ENCODE measurements at places on chromosomes 2 and 18.

- DNase-seq = no peak
Observed at GRCh38 chr2:30336084-30336483, 104.8 kb downstream of the LBH start.

GRCh38 chr2:101737478-101738255 is 40.2 kb downstream of the MAP4K4 start:
- DNase-seq = no peak

DNA sequence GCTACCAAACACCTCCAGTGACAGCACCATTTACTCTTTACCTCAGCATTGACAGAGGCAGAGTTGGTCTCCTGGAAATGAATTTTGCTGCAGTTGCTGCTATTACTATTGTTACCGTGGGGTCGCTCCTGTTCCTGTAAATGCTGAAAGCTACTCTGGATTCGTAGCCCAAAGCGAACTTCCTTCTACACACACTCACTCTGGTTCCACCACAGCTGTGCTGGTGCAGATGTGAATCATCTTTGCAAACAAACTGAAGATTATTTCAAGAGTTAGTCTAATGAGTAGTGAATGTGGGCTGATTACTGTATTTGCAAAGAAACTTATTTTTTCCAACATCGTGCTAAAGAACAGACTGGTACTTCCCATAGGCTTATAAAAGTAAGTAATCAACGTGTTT is 304.0 kb downstream of the LPIN1 start:
- no peak for DNase-seq

DNA sequence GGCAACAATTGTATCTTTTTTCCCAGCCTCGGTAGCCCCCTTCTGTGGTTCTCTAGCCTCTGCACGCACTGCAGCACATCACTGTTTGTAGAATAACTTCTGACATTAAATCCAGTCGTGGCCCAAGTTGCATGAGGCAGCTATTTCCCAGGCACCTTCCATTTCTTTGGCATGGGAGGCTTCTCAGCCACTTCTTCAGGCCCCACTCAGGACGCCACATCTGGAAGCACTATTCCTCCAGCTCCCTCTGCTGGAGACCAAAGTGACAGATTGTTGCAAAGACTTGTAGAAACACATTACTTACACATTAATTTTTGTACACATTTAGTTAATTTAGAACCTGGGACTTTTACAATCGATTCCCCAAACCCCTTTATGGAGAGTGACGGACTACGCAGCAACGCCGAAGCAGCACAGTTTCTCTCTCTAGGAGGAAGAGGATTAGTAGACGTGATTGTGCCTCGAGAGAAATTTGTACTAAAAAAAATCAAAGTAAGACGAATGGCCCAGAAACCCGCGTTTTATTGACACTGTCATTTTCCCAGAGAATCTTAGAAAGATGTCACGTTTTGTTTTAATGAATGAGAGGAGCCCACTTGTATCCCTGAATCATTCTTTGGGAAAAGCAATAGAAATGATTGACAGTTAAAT is 57.8 kb upstream of the RGPD5 start:
- peak; percentile 42 for DNase-seq

GRCh38 chr18:12317664-12318333 is 9.8 kb downstream of the TUBB6 start:
- no peak for DNase-seq

GRCh38 chr18:73749304-73749703 is 398.3 kb downstream of the FBXO15 start:
- no peak for DNase-seq

- no peak for DNase-seq
Observed at GRCh38 chr2:74228772-74229171, 30.4 kb downstream of the MTHFD2 start.

DNA sequence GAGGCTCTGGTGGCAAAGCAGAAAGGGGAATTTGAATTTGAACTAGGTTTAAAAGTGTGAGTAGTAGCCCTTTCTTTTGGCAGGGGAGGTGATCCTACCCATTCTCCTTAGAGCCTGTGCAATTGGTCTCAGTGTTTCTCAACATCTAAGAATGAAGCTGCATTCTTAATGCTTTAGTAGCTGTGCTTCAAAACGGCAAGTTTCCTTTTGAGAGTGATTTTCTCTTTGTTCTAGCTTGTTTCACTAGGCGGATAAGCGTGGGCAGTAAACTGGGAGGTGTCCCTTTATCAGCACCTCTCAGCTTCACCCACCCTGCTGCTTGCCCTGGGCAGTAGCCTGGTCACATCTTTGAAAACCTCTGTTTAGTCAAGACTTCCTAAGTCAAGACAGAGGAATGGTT is 6.7 kb downstream of the CRIM1 start:
- no peak for DNase-seq

- DNase-seq = no peak
Observed at GRCh38 chr2:195051401-195051800, 605.6 kb upstream of the SLC39A10 start.

GRCh38 chr2:142131010-142131669 is at the start of gene LRP1B:
Gene LRP1B (minus strand): TSS chr2:142131016. CDS start chr2:142130729, 287 bp downstream.
- no peak for DNase-seq

DNA sequence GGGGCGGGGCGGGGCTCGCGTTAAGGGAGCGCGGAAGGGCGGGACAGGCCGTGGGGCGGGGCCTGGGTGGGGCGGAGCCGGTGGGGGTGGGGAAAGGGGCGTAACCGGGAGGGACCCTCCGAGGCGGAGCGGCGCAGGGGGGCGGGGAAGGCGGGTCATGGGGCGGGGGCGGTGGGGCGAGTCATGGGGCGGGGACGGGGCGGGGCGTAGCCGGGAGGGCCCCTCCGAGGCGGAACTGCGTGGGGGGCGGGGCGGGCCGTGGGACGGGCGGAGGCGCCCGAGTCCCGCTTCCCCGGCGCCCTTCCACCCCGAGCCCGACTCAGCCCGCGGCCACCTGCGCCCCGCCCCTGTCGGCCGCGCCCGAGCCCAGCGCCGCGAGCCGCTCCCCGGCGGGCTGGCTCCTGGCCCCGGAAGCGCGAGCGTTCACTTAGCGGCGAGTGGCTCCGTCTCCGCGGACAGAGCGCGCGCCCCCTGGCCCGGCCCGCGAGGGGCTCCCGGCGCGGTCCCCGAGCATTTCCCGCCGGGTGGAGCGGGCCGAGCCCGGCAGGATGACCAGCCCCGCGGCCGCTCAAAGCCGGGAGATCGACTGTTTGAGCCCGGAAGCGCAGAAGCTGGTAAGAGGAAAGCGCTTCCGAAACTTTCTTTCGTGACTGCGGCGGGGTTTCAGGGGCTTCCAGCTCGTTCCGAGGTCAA is 64.7 kb downstream of the LRRFIP1 start:
- DNase-seq = no peak

DNA sequence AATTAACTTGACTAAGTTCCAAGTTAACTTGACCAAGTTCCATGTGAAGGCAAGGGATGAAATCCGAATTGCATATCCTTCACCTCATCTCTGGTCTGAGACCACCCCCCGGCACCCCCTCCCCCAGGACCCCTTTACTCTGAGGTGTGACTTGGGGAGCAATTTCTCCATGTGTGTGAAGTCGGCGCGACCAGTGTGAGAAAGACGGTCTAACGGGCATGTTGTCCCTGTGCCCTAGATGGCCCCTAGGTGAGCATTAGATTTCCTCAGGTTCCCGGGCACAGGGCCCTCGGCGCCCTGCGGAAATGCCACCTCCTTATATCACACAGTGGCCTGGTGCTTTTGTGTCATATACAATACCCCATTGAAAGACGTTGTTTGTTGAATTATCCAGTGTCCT is 137.1 kb downstream of the CTIF start:
- no peak for DNase-seq

DNA sequence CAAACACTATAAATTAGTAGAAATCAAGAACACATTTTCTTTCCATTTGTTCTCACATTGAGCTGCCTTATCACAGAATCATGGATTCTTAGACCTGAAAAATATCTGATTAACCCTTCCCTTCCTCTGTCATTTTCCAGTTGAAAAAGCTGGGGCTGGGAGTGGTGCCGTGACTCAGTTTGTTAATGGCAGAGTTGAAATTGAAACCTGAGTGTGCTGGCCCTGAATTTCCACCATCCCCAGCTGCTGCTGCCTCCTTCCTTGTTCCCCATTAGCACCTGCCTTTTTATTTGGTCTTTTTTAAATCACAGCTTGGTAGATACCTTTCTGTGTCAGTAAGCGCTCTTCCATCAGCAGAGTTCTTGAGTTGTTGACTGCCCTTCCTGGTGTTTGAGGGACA is 10.6 kb downstream of the FARP2 start:
- no peak for DNase-seq

DNA sequence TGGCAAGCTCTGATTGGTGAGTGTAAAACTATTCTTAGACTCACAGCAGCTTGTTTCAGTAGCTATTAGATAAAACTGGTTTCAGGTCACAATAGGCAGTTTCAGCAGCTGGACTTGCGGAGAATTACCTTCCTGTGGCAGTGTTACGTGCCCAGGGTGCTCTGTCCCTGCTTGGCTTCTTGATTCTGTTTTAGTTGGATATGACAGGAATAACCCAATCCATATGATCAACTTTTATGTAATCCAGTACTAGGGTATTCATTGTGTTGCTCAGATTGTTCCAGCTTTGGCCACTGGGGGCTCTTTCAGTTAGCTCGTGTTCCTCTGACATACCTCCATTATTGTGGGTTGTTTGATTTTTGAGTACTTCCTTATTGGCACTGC is 43.1 kb downstream of the INPP4A start:
- DNase-seq = no peak

GRCh38 chr2:163800951-163801381 is 65.2 kb upstream of the FIGN start:
- no peak for DNase-seq

- DNase-seq = no peak
Observed at GRCh38 chr2:134225173-134225572, 28.7 kb upstream of the MGAT5 start.

- no peak for DNase-seq
Observed at GRCh38 chr2:239114119-239114581, 266.3 kb downstream of the TWIST2 start.

DNA sequence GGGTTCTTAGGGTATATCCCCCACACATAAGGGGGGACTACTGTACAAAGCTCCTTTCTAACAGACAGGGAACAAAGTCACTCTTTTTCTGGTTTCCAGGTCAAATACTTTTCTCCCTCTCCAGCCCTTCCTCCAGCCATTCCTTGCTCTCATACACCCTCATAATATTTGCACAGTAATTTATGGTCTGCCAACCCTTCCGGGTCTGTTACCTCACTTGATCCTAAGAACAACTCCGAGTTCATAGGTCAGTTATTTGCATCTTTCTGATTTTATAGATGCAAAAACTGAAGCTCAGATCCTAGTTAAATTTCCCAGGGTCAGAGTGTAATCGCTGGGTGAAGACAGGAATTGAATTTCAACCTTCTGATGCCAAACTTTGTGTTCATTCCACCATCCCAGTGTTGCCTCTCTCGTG is 14.8 kb upstream of the MATN3 start:
- DNase-seq = no peak

GRCh38 chr2:26609839-26610277 is 31.3 kb downstream of the CIB4 start:
- no peak for DNase-seq

- no peak for DNase-seq
Observed at GRCh38 chr2:128876986-128877983, 558.6 kb upstream of the HS6ST1 start.

- peak; percentile 86 for DNase-seq
Observed at GRCh38 chr2:74566754-74567085, 12.2 kb downstream of the DOK1 start.

DNA sequence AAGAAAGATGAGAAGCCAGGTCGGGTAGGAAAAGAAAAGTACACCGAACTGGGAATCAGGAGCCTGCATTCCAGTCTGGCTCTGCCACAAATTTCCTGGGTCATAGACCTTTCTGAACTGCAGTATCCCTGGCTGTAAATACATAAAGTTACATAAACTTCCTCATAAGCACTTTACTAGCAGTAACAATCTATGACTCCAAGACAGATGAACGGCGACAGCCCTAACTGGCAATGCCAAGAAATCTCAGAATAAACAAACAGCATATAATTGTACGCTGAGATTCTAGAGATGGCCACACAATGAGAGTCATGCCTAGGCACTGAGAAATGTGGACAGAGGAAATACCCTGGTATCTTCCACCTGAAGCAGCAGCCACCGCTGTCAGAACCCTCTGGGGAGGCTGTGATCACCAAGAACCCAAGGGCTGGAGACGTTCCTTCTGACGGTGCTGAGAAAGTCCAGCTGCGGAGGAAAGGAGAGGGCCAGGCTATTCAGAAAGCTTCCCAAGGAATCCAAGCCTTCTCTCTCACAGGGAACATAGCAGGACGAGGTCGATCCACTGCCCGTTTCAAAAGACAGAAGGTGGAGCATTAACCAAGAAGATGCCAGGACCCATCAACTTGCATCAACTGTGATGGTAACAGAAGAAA is 89.3 kb upstream of the SLC66A3 start:
- no peak for DNase-seq

DNA sequence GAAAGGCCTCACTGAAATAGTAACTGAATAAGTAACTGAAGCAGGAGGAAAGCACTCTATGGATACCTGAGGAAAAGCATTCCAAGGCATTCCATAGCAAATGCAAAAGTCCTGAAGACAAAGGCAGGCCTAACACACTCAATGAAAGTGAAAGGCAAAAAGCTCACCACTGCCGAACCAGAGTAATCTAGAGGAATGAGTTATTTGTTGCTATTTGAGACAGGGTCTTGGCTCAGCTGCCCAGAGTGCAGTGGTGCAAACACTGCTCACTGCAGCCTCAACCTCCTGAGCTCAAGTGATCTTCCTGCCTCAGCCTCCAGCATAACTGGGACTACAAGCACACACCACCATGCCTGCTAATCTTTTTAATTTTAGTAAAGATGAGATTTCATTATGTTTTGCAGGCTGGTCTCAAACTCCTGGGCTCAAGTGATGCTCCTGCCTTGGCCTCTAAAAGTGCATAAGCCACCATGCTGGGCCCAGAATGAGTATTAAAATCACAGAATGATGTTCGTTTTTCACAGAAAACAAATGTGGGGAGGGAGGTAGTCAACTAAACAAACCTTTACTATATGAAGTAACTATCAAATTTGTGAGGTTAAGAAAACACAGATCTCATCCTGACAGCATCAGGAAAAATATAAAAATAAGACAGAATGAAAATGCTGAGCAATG is 17.9 kb downstream of the PIAS2 start:
- no peak for DNase-seq

GRCh38 chr2:239266779-239267287 is 134.0 kb downstream of the HDAC4 start:
- no peak for DNase-seq

DNA sequence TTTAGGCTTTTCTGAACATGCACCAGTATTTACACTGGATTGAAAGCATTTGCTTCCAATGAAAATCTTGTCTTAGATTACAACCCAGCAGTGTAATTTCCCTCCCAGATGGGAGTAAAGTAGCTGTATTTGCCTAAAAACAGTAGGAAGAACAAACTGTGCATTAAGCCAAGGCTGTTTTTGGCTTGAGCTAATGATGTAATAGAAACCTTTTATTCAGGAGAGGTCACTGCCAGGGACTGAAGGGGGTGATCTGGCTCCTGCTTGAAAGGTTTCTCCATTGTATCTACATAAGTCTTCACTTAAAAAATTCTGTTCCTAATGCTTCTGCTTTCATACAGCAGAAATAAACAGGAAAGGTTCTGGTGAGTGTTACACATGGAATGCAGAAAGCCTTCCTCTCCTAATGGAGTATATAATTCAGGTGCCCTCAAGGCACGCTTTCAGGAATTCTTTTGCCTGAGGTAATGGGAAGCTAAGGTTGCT is 74.4 kb downstream of the MEIS1 start:
- DNase-seq = no peak

- DNase-seq = peak; percentile 70
Observed at GRCh38 chr2:46540496-46541331, 61.3 kb downstream of the TMEM247 start.

GRCh38 chr18:76859474-76860339 is 37.4 kb downstream of the ZNF236 start:
- no peak for DNase-seq

- DNase-seq = no peak
Observed at GRCh38 chr2:4180631-4181030, 477.3 kb downstream of the DCDC2C start.
